NCI-H2081 treated with DMSO at 0.1 percent for 48 hours (cell line): ENCODE measurements at places on chromosomes 2 and 18.

DNA sequence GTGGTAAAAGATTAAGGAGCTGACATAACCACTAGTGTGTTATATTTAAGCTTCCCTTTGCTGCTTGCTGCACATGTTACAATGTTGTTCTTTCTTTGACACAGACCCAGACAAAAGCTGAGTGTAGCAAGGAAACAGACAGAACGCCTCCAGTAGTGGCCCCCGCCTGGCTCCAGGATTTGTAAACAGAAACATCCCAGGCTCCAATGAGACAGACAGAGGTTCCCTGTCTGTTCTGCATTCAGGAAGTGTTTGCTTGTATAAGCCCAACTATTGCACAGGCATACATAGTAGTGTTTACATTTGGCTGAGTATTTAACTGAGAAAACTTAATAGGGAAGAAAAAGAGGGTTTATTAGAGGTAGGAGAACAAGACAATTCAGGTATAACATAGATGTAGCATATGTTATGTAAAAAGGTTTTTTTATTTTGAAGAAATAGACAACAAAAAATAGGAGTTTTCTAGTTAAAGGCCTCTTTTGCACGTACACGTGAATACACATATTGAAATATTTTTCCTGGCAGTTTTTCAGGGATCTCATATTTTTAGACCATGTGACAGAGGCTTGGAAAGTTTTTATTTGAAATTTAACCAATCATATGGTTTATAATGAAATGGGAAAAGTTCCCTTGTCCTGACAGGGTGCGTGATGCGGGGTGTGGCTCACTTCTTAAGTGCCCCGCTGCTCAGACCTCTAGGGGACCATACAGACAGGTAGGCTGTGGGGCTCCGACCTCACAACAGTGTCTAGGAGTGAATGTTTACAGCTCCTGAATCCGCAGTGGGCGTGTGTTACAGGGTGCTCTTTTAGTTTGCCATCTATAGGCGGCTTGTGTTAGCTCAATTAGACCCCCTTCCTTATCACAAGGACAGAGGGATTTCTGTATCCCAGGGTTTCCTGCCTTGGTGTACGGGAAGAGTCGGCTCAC is 118.4 kb downstream of the BMPR2 start:
- no peak for DNase-seq

- DNase-seq: no peak
These were observed 353.1 kb upstream of the FANCL start for GRCh38 chr2:58594175-58594574.

DNA sequence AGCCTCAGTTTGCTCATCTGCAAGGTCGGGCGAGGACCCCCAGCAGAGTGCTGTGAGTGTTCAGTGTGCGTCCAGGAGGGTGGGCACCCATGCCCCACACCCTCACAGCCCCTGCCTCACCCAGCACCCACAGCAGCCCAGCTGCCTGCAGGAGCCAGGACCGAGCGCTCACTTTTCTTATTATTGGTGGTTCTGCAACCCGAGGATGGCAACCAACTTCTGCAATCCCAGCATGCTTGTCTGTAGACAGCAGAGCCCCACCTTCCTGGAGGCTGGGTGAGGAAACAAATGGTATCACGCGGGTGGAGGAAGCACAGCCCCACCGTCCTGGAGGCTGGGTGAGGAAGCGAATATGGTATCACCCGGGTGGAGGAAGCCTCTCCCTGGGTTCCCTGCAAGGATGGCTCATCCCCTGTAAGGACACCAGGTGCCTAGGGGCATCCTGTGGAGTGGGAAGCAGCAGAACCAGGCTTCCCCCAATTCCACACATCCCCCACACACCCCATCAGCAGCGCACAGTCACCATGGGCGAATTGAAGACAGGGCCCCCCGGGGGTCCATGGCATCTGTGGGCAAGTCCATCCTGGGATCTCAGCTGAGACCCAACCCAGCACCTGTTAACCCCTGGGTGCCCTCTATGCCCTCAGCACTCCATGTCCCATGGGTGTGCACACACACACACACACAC is 220.5 kb upstream of the RAB6C start:
- DNase-seq: no peak

- DNase-seq: no peak
These were observed 101.7 kb downstream of the GAREM1 start for GRCh38 chr18:32368991-32369390.

DNA sequence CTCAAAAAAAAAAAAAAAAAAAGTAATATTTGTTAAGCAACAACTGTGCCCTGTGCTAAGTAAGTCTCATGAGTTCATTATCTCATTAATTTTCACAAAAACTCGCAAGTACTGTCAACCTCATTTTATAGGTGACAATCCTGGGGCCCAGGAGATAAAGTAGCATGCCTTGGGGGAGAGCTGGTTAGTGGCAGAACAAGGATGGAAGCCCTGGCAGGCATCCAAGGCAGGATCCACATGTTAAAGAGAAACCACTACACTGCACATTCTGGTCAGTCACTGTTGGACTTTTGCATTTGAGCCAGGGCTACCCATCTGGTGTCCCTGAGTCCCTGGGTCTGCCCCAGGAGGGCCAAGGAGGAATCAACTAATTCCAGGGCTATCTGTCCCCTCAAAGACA is 54.6 kb downstream of the ZFP36L2 start:
- no peak for DNase-seq

DNA sequence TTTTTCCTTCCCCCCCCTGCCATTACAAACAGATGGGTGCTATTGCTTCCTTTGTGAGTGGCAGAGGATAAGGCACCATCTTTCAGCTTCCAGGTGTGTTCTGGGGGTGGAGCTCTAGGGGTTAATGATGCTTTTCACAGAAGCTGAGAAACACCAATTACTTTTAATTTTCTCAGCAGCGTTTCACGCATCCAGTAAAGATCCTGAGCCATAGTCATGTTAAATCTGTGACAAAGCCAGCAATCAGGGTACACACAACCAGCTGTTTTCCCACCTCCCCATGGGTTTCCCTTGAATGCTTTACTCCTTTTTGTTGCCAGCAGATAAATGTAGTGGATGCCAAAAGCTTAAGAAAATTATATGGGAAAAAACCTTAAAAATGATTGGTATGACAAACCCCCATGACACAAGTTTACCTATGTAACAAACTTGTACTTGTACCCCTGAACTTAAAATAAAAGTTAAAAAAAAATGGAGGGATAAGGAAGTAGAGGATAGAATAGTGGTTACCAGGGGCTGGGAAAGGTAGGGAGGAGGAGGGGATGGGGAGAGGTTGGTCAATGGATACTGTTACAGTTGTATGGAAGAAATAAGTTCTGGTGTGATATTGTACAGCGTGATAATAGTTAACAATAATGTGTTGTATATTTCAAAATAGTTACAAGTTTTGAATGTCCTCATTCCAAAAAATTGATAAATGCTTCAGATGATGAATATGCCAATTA is 70.0 kb downstream of the ACOXL start:
- DNase-seq: no peak

GRCh38 chr2:231052494-231053451 is 3.9 kb upstream of the PSMD1 start:
- DNase-seq: no peak

- DNase-seq: no peak
These were observed 269.0 kb downstream of the CDCA7 start for GRCh38 chr2:173623438-173624319.

DNA sequence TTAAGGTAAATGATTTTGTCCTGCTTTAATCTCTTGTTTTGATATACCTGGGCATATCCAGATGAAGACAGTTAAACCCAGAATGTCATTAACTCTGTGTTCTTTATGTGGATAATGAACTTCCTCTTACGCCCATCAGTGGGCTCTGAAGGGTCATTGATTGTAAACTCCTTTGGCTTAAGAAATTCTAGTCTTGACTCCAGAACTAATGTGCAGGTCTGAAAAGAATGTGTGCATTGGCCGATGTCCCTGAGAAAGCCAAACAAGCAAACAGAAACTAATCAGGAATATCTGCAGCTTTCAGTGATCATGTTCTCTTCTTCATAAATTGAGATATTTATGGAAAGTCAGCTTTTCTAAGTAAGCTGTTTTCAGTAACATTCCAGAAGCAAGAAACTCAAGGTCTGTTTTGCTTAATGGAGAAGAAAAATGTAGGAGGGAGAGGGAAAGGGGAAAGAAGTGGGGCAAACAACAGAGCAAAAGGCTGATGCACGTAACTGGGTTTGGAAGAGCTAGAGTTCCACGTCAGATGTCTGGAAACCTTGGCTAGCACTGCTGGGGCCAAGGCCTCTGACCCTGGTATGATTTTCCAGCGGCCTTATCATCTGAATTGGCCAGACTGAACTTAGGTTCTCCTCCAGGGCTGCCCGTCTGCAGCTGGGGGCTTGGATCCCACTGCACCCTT is 61.3 kb upstream of the FHL2 start:
- no peak for DNase-seq

DNA sequence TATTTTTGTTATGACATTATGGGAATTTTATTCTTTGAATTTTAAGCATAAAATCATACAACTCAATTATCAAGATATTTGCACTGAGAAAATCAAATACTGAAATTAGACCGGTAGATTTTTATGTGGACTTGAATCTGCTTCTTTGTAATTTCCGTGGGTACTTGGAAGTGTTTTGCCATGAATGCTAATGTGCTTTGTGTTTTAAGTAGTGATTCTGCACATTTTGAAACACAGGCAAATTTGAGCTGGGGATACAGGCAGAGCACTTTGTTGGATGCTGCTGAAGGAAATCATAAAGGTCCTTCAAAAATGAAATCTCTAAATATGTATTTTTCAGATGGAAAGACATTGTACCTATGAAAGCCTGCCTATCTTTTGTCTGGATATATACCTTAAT is 446.3 kb upstream of the POU3F3 start:
- no peak for DNase-seq

GRCh38 chr18:63071701-63072141 is 247.8 kb downstream of the BCL2 start:
- DNase-seq: no peak

DNA sequence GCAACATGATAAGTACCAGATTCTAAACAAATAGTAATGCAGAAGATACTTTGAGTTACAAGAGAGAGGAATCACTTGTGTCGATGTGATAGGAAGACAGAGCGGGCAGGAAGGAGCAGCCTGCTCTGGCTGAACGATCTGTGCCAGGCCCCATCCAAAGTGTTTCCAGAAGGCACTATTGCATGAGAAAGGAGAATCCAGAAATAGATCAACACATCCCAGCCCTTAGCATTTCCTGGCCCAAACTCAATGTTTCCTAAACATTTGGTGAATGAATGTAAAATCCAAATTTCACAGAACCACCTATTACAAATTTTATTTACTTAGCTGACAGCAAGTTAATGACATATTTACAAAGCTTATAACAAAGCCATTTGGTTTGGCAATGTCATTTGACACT is 257.2 kb downstream of the TXNL1 start:
- DNase-seq: no peak

GRCh38 chr2:129906139-129906860 is 73.2 kb upstream of the RAB6C start:
- no peak for DNase-seq

- DNase-seq: no peak
These were observed 318.2 kb downstream of the GALNT13 start for GRCh38 chr2:154189953-154190352.

DNA sequence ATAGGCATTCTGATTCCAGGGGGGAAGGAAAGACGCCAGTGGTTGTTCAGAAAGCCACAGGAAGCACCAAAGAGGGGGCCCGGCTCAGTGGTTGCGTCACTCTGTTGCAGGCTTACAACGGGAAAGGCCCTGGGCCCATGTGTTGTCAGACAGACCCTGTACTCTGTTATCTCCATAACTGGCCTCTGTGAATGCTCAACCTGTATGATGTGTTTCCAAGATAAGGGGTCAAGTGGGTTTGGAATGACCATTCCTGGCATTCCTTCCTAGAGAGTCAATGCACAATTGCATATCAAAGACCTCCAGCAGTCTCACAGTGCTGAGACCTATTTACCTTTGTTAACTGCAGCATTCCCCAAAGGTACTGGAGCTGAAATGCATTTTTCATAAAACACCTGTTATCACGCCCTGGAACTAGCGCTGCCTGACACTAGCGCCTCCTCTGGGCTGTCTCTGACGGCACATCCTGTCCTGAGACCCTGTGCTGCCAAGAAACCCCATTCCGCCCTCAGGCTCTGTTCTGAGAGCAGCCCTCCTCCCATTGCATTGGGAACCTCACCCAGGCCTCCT is 13.2 kb upstream of the LRRFIP1 start:
- DNase-seq: no peak

DNA sequence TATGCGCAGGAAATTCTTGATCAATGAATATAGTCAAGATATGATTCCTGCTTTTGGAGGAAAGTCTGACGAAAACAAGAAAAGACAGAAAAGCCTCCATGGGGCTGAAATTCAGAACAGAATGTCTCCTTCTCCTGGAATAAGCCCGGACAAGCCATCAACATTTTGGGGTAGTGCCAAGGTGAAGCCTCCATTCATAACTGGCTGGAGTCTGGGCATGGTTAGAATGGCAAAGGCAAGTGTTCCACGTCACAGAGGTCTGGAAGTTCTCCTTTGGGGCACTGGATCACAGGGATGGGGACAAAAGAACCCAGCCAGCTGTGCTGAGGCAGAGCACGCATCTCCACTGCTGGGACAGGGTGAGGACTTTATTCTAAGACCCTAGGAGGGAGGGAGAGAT is 505.7 kb downstream of the CMPK2 start:
- no peak for DNase-seq

DNA sequence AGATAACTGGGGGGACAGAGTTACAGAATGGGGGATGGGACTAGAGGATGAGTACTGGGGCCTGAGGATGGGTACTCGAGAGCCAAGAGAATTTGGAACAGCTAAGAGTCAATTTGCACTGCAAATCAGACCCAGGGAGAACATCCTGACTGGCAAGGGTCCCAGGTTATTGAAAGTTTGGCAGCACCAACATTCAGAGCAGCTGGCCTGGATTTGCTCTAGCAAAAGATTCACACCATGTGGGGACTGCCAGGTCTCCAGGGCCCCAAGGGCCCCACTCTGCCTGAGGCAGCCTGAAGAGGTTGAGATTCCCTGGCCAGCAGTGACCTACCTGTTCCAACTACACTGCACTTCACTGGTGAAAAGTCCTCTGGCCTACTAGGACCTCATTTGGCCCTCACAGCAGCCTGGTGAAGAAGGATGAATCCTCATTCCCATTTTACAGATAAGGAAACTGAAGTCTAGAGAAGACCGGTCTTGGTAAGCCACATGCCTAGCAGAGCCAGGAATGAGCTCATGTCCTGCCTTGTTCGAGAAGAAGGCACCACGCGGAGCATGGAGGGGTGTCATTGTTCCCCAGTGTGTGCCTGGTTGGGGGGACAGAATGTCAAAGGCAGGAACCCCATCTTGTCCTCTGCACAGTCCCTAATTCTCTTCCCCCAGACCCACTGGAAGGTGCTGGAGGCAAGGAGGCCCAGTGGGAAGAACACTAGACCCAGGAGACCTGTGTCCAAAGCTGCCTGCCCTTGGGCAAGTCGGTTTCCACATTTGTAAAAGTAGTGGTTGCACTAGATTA is 258.6 kb downstream of the TNS1 start:
- no peak for DNase-seq
